ENCODE measurements at places on chromosomes 12 and 14.

DNA sequence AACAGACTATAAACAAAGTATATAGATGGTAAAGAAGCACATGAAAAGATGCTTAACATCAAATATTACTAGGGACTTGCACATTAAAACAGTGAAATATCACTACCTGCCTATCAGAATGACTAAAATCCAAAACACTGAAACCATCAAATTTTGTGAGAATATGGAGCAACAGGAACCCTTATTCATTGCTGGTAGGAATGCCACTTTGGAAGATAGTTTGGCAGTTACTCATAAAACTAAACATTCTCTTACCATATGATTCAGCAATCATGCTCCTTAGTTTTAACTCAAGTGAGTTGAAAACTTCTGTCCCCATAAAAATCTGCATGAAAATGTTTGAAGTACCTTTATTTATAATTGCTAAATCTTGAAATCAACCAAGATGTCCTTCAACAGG lies 297.6 kb downstream of the DAD1 start:
- DNase-seq = no peak

DNA sequence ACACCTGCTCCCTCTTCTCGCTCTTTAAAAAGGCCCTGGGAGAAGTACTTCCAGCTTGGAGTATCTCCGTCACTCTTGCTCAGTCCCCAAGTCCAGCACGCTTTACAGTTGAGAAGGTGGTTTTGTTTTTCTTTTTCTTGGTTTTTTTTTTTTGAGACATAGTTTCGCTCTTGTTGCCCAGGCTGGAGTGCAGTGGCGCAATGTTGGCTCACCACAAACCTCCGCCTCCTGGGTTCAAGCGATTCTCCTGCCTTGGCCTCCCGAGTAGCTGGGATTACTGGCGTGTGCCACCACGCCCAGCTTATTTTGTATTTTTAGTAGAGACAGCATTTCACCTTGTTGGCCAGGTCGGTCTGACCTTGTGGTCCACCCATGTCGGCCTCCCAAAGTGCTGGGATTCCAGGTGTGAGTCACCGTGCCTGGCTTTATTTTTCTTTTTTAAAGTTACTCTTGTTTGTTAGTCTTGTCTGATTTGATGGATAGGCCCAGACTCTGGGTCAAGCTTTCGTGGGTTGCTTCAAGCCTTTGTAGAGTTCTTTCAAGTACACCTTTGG lies 1.9 kb downstream of the TDRD9 start:
- DNase-seq = no peak

DNA sequence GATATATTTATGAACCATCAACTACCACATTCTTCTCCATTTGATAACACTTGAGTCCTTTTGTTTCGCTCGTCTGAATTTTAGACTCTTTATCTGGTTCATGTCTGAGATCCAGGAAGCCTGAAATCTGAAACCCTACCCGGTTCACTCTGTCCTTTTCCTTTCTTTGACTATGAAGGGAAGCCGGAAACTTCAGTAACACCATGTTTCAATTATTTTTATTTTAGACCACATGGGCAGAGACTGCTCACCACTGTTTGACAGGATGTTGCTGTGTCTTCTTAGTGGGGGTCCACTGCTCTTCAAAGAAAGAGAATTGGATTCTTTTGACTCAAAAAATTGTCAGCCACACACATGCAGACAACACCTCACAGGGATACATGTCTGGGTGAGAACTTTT lies 331.9 kb upstream of the FLRT2 start:
- no peak for DNase-seq

- no peak for DNase-seq
Observed at GRCh38 chr14:90642244-90642717, 173.9 kb downstream of the TTC7B start.
